ENCODE measurements at places on chromosomes 12 and 14. TPM values are rescaled to one million over a fixed set of nuclear protein-coding genes. Genes with fewer than 3 reads are reported as not detected.

The ZBTB1 gene
- 75.6 TPM for total RNA-seq

The R3HDM2 gene
- total RNA-seq, result 36.6 TPM

The PLCZ1 gene
- total RNA-seq, result not detected

The MYO1A gene
- total RNA-seq, result 2.1 TPM

The GALNT16 gene
- total RNA-seq, result 0.66 TPM

The OR10A7 gene
- total RNA-seq, result not detected

The HOXC4 gene
- total RNA-seq, result 0.16 TPM

The CLEC14A gene
- not detected for total RNA-seq

The POTEG gene
- total RNA-seq, result not detected

The SRGAP1 gene
- 0.29 TPM for total RNA-seq

The GALNT9 gene
- total RNA-seq, result not detected

The ISCU gene
- 98.7 TPM for total RNA-seq

The DLGAP5 gene
- 93.8 TPM for total RNA-seq

The BMP4 gene
- 0.50 TPM for total RNA-seq

The IL31 gene
- total RNA-seq, result not detected

The RNASE3 gene
- total RNA-seq, result not detected

The FAM222A gene
- 0.11 TPM for total RNA-seq

The EP400 gene
- 60.0 TPM for total RNA-seq

The CLEC4E gene
- total RNA-seq, result not detected

The TAS2R9 gene
- total RNA-seq, result not detected

The KCNMB4 gene
- 1.3 TPM for total RNA-seq

The KRT82 gene
- not detected for total RNA-seq

The C1S gene
- 13.1 TPM for total RNA-seq

The PLXNC1 gene
- 4.9 TPM for total RNA-seq

The OTOGL gene
- total RNA-seq, result not detected

The NTN4 gene
- total RNA-seq, result 0.34 TPM

The HHIPL1 gene
- total RNA-seq, result not detected

The ZFYVE1 gene
- 15.9 TPM for total RNA-seq

The CAND1 gene
- 171 TPM for total RNA-seq

The CLEC2A gene
- not detected for total RNA-seq

The CHMP4A gene
- total RNA-seq, result 62.8 TPM

The ARF3 gene
- total RNA-seq, result 128 TPM

The MYF6 gene
- not detected for total RNA-seq

The GCH1 gene
- total RNA-seq, result 23.7 TPM

The CLEC12A gene
- total RNA-seq, result not detected

The TAS2R19 gene
- 3.9 TPM for total RNA-seq

The PDE3A gene
- total RNA-seq, result not detected

The FGF6 gene
- total RNA-seq, result not detected

The RTL1 gene
- total RNA-seq, result not detected

The KRT5 gene
- total RNA-seq, result not detected

The CDKL1 gene
- total RNA-seq, result 10.2 TPM

The DRAM1 gene
- total RNA-seq, result 7.0 TPM

The AQP2 gene
- total RNA-seq, result not detected

The FLRT2 gene
- total RNA-seq, result not detected

The KRT78 gene
- not detected for total RNA-seq

The ATXN7L3B gene
- total RNA-seq, result 16.3 TPM

The KRT77 gene
- not detected for total RNA-seq

The EPYC gene
- not detected for total RNA-seq

The TMEM63C gene
- 0.64 TPM for total RNA-seq

The DPPA3 gene
- total RNA-seq, result not detected

The DBX2 gene
- total RNA-seq, result not detected

The GARIN6 gene
- total RNA-seq, result not detected

The PTGER2 gene
- total RNA-seq, result 8.3 TPM

The WASHC4 gene
- 41.0 TPM for total RNA-seq

The SERPINA9 gene
- total RNA-seq, result not detected

The OR6C75 gene
- total RNA-seq, result not detected
